GM04503 (cell line): ENCODE measurements at places on chromosomes 7 and 10.

GRCh38 chr7:23546897-23547572, 15.3 kb upstream of the TRA2A start:
- DNase-seq: peak; percentile 61

DNA sequence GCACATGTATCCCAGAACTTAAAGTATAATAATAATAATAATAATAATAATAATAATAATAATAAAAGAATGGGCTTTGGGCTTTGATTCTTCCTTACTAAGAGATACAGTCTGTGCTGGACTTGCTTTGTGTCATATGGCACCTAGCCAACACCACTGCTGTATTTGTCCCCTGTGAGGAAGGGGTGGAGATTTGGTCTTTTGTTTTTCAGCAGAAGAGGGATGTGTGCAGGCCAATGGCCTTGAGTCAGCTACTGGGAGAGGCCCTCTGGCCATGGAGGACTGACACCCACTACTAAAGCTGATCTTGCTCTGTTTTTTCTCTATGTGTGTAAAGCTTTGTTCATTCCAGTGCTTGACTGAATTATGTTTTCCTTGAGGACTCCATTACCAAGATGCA, 573.0 kb upstream of the PCDH15 start:
- no peak for DNase-seq

GRCh38 chr10:35172146-35172545, 45.5 kb downstream of the CREM start:
- DNase-seq: no peak

DNA sequence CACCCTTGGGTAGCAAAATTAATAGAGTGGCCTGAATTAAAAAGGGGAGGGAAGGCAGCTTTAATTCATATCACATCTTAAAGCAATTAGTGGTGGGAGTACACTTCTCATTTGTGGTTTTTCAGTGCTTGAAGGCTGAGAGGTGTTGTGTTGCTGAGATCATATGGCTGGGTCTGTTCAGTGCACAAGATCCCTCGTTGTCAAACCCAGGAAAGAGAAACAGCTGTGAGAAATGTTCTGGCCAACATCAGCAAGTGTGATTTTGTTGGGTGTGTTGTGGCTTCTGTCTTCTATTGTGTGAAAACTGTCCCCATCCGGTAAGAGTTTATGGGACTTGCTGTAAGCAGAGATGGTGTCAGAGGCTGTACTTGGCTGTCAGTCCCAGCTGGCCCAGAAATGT, 197.9 kb upstream of the BMPER start:
- DNase-seq: no peak

GRCh38 chr7:34135924-34136323, 230.6 kb downstream of the BMPER start:
- no peak for DNase-seq

DNA sequence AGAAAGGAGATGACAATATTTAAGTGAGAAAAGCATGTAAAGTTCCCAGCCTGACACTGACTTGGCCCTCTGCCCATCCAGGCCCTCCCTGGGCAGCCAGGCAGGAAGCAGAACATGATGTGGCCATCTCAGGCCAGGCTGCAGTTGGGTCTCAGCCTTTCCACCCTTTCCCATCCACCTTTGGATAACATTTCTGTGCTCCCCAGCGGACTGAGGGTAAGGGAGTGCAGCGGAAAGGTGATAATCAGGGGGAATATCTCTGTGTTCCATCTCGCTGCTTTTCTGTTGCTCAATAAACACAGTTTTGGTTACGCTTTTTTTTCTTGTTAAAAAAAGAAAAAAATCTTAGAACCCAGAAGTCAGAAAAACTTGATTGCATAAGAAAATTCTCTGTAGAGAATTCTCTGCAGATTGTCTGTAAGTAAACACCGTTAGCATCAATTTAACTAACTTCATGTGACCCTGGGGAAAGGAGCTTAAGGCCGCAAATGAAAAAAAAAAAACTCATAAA, 37.2 kb upstream of the TARP start:
- DNase-seq: no peak

DNA sequence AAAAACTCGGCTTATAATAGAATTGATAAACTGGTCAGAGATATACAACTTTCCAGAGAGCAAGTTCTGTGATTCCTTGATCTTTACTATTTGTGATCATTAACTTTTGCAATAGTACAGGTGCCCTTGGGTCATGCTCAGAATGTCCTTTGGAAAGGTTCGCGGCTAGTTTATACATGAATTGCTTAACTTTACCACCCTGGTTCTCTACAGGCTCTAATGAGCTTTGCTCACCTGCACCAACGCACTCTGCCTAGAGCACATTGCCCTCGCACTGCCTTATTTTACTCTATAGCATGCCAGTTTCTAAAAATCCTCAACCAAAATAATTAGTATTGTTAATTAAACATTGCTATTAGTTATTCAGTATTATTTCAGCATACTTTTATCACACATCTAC, 931.2 kb upstream of the KCND2 start:
- DNase-seq: no peak

GRCh38 chr10:988667-989545, 672 bp downstream of the GTPBP4 start:
- DNase-seq: no peak

DNA sequence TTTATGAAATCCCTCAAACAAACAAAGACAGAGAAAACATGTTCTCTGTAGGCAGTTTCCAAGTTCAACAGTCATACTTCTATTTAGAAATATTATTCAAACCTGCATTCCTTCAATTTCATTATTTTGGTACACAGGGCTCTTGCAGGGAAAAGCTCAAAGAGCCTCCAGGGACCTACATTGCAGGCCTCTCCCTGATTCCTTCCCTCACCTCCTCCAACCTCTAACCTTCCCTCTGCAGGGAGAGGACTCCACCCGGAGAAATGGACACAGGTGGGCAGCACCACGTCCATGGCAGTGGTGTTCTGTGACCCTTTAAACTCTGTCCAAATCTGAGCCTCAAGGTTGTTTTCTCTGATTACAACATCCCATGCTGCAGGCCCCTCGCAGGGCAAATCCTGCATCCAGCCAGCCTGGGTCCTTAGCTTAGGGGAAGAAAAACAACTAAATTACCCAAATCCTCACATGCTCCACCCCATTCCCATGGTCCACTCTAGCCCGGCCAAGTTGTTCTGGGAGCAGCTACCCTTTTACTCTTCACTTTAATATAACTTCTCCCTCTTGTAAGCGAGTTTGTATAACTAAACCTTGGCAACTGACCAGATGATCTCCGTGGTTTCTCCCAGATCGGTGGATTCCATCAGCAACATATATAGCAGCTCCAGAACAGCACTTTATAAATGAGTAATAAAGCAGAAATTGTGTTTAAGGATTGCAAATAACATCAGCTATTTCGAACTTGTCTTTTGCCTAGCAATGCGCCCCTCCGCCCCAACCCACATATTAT, 129.8 kb downstream of the CUBN start:
- DNase-seq: no peak

GRCh38 chr7:113161050-113161449, 42.7 kb upstream of the SMIM30 start:
- DNase-seq: no peak

- no peak for DNase-seq
These were observed 464.6 kb downstream of the POM121L12 start for GRCh38 chr7:53500076-53500475.

GRCh38 chr10:34781711-34782110, 33.4 kb downstream of the PARD3 start:
- DNase-seq: no peak

DNA sequence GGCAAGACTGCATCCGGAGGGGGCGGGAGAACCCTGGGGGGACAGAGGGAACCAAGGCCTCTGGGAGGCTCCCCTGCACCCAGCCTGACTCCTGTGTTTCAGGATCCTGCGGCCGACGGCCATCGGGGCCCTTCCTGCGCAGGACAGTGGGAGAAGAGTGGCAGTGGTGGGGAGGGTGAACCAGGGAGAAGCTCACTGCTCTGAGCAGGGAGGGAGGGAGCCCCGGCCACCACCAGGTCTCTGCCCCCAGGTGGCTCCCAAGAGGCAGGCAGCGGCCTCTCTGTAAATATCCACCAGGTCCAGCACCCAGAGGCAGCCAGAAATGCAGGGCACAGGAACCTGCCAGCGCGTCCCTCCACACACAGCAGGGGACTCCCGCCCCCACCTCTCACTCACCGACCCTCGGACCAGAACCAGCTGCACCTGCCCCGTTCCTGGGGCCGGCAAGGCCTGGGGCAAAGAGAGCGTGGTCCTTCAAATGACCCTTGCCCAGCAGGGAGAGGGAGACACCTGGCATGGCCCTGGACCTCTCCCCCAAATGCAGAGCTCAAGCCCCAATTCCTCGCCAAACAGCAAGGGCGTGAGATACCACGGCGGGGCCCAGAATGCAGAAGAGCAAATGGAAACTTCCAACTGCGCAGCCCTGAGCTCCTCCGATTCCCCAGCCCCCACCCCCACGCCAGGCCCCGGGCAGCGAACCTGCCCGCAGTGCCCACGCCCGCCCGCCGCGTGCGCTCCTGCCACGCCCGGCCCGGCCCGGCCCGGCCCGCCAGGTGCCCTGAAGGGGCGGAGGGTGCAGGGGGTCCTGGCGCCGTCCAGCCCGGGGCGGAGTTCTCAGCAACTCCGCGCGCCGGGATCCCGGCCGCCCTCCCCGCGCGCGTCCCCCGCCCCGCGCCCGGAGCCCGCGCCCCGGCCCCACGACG, 805 bp downstream of the RASGEF1A start:
- no peak for DNase-seq

DNA sequence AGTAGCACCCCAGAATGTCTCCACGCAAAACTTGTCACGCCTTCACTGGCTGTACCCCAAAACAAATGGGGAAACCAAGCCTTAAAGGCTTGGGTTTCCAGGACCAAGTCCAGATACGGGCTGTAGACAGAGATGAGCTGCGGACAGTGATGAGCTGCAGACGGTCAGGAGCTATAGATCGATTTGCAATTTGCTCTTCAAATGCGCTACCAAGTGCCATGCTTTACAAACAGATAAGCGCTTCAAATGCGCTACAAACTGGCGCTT, 658 bp upstream of the SGCE start:
- DNase-seq: no peak

GRCh38 chr10:60377955-60378354, 11.7 kb downstream of the ANK3 start:
- no peak for DNase-seq

GRCh38 chr10:75210282-75211006, at the start of gene VDAC2:
TSS of gene VDAC2 (plus strand) at chr10:75210796. CDS start at chr10:75211159, 363 bp downstream.
- no peak for DNase-seq

- no peak for DNase-seq
These were observed 133.4 kb downstream of the EVX1 start for GRCh38 chr7:27375958-27376357.

DNA sequence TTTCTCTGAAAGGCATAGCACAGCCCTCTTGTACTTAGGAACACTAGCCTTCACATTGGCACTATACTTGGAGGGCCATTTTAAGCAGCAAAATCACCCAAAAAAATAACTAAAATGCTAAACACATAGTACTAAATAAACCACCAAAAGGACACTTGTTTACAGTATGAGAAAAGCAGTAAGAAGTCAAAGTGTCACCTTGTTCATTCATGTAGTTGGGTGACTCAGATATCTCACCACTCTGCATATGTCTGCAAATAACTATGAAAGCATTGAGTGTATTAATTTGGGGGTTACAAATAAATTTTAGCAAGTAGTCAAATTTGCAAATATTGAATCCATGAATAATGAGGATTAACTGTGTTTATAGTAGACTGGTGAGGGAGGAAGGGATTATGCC, 107.6 kb downstream of the ELAPOR2 start:
- no peak for DNase-seq

DNA sequence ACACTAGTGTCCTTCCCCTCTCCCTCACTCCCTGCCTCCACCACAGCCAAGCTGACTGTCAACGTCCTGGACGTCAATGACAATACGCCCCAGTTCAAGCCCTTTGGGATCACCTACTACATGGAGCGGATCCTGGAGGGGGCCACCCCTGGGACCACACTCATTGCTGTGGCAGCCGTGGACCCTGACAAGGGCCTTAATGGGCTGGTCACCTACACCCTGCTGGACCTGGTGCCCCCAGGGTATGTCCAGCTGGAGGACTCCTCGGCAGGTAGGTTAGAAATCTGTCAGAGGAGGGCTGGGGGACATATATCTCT, 24.9 kb upstream of the VSIR start:
- DNase-seq: no peak

GRCh38 chr7:156985101-156985992, 25.1 kb downstream of the MNX1 start:
- DNase-seq: no peak

- DNase-seq: no peak
These were observed 181.2 kb upstream of the ANK3 start for GRCh38 chr10:60570896-60571295.

- DNase-seq: no peak
These were observed 86.4 kb downstream of the GPR37 start for GRCh38 chr7:124679146-124679545.

- DNase-seq: no peak
These were observed 887 bp downstream of the COL13A1 start for GRCh38 chr10:69802424-69803161.

GRCh38 chr7:111958896-111959295, 247.3 kb downstream of the DOCK4 start:
- no peak for DNase-seq

GRCh38 chr7:102236102-102236501, 50.6 kb upstream of the SH2B2 start:
- no peak for DNase-seq

DNA sequence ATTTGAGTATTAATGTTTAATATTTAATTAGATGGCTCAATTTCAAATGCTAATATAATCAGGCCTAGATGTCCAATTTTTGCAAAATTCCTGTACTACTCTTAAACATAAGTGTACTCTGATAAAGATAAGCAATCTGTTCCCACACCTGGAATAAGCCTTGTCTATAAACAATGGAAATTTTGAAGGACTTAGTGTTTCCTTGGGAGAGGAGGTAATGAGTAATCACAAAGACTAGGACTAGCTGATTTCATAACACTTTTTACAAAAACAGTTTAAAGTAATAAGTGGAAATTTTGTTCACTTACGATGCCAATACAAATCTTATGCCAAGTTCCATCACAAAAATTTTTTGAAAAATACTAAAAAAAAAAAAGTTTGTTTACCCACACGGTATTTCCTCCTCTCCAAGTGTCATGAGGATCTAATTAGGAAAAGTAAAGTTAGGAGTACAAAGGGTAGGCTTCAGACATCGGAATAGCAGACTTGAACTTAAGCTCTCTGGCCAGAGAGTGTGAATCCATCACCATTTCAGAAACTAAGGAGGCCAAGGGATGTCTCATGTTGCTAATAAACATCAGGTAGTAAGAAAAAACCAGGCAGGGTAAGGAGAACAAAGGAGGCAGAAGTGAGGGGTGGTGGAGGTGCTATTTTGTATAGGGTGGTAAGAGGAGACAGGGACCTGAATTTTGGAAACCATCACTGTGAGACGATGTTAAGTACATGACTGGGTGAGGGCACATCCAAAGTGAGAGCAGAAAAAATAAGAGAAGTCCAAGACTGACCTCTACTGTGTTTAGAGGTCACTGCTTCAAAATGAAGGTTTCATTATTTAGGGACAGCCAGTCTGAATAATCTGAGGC, 61.3 kb downstream of the RAPGEF5 start:
- DNase-seq: no peak

GRCh38 chr7:84136336-84136735, 58.3 kb downstream of the SEMA3A start:
- no peak for DNase-seq
